ACHN (cell line): ENCODE measurements at places on chromosomes 5 and 9.
A peak's percentile ranks its signal among the peaks of the same experiment; 100 is the strongest.

- no peak for DNase-seq
Measured at GRCh38 chr5:176979669-176980068, 26.9 kb downstream of the UIMC1 start.

GRCh38 chr5:104793755-104794080 lies 1231.1 kb upstream of the NUDT12 start:
- DNase-seq = no peak

- DNase-seq = no peak
Measured at GRCh38 chr9:98763986-98764745, 32.2 kb downstream of the ANKS6 start.

- no peak for DNase-seq
Measured at GRCh38 chr9:97186493-97186892, 121.0 kb upstream of the CCDC180 start.

GRCh38 chr9:86281593-86282076 lies 703 bp downstream of the ISCA1 start:
- DNase-seq = peak; percentile 19

GRCh38 chr9:84858364-84858763 lies 188.8 kb downstream of the NTRK2 start:
- no peak for DNase-seq

- DNase-seq = no peak
Measured at GRCh38 chr5:38739011-38739704, 106.7 kb upstream of the OSMR start.

DNA sequence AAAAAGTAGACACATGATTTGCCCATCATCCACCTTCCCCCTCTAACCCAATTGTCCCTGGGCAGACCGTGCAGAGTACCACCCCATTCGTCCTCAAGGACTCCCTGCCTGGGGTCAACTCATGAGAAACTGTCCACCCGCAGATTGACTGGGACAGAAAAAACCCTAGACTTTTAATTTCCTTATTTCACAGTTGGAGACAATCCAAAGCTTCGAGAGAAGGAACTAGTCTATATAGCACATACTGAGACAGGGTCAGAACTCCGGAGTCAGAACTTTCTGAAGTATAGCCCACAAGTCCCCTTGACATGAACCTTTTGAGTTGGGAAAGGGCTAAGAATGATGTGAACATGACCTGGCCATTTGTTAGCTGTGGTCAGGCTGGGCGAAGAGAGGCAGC lies 7.5 kb upstream of the GPX3 start:
- no peak for DNase-seq

DNA sequence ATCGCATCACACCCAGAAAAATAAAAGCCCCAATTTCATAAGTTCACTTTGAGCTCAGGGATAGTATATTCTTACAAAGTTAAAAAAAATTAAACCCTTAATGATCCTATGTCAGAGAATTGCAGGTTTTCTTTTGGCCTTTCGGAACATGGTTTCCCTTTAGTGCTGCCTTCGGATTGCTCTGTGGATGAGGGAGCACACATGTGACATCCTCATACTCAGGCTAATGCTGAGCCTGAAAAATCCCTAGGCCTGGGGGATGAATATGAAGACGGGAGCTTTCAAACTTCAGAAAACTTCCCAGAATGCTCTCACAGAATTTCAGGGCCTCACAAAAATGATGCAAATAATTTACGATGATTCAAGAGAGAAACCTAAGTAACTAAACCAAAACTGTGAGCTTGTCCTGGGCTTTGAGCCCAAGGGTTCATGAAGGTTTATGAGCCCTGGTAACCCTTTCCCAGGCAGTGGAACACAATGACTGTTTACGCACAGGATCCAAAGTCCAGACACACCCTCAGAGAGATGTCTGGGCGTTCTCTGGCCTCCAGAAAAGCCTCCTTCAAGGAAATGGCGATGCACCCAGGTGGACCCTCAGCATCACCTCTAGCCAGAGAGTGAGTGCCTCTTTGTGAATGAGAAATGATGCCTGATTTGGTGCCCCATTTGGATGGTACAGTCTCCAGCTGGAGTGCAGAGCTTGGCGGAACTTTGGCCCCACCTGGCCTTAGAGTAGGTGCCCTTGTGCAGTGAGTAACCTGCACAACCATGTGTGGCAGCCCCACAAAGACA lies 145.4 kb downstream of the ENTREP1 start:
- no peak for DNase-seq

- DNase-seq = no peak
Measured at GRCh38 chr5:125200866-125201373, 454.5 kb upstream of the ZNF608 start.

DNA sequence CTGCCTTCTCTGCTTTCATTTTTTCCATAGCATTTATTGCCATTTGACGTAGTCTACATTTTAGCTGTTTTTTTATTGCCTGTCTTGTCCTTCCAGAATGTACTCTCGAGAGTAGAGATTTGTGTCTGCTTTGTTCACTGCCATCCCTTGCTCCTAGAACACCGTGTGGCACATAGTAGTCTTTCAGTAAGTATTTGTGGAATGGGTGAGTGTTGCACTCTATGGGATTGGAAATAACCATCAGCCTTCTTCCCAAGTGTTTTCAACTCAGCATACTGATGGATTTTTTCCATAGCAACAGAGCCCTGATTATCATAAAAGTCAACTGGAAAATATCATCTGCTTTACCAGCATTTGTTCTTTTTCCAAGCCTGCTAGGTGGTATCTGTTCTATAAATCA lies 462.6 kb downstream of the ENC1 start:
- DNase-seq = no peak

DNA sequence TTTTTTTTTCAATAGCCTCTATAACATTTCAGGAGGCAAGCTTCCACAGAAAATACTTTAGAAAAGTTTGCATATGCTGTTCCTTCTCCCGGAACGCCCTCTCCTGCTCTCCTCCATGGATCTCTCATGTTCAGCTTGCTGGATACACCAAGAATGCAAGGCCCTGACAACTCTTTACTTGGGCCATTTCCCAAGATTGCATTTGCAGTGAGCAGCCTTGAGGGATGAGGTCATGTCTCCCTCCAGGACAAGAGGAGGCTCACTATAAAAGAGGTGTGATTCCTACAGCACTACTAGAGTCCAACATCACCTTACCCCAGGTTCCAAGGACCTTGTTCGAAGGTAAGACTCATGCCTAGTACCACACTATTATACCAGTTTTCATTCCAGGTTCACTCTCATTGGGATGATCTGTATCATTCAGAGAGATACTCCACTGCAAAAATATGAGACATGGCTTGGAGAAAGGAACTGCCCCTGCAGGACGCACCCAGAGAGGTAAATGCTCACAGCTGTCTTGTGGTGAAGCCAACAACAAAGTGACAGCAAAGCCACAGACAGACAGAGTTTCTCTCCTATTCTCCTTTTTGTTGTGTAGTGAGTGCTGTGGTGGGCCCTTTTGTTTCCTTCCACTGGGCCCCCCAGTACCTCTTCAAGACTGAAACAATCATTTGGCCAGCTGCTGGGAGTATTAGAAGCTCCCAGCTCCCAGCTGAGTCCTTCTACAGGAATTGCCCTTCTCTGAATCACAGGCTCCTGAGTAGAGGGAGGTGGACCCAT lies 151.7 kb upstream of the ZNF366 start:
- DNase-seq = no peak

GRCh38 chr9:18611971-18612370 lies 138.0 kb downstream of the ADAMTSL1 start:
- DNase-seq = no peak

DNA sequence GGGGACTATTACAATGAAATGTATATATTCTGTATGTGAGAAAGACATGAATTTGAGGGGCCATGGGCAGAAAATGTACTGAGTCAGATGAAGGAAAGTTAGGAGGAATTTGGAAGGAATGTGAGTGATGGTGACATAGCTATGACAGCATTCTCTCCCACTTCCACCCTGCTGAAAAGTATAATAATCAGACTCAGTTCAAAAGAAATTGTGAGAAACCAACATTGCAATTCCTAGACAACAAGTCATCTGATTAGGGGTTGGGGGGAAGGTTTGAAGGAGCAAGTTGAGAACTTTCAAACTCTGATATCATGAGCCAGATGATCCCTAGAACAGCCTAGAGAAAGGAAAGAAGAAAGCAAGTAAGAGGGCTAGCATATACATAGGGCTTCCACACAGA lies 370.6 kb downstream of the DMRTA1 start:
- DNase-seq = no peak

DNA sequence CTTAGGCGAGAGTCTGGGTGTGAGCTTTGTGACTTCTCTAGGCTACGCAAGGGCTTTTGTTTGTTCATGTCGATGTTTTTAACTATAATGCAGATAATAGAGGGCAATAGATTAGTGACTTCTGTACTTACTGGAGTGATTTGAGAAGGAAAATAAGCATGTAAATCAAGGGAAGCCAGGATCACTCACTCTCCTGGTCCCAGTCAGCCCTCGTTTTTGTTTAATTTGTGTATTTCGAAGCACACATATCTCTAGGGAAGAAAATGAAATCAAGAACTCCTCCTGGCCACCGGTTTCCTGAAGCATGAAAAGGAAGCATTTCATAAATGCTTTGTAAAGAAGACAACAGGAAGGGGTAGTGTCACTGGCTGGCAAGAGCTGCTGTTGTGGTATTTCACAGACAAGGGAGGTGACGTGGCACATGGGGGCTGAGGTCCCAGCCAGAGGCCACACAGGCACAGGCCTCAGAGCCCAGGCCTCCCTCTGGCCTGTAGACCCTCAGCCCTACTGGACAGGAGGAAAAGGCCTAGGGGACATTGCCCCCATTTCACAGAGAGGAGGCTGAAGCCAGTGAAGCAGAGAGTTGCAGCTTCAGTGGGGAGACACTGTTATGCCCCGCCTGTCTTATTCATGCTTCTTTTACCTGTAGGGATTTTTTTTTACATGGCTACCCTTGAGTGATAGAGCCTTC lies 34.1 kb downstream of the IRF1 start:
- no peak for DNase-seq

DNA sequence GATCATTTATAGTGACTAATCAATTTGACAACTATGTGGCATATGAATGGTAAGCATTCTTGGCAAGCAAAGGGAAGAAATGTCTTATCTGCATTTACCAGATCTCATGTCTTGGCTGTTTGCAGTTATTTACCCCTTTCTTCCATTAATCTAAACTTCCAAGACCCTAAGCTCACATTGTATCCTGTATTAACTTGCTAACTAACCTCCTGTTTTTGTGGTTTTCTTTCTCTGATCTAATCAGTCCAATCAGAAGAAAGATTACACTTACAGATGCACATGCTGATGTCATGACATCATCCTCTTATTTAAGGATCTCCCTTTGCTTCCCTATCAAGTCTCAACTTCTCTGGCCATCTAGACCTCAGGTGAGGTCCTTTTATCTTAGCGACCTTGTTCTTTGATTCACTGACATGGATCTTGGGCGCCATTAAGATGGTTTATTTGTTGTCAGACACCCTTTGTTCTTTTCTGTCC lies 95.5 kb downstream of the F2RL2 start:
- no peak for DNase-seq

GRCh38 chr9:18438300-18438925 lies 35.5 kb upstream of the ADAMTSL1 start:
- DNase-seq = no peak

DNA sequence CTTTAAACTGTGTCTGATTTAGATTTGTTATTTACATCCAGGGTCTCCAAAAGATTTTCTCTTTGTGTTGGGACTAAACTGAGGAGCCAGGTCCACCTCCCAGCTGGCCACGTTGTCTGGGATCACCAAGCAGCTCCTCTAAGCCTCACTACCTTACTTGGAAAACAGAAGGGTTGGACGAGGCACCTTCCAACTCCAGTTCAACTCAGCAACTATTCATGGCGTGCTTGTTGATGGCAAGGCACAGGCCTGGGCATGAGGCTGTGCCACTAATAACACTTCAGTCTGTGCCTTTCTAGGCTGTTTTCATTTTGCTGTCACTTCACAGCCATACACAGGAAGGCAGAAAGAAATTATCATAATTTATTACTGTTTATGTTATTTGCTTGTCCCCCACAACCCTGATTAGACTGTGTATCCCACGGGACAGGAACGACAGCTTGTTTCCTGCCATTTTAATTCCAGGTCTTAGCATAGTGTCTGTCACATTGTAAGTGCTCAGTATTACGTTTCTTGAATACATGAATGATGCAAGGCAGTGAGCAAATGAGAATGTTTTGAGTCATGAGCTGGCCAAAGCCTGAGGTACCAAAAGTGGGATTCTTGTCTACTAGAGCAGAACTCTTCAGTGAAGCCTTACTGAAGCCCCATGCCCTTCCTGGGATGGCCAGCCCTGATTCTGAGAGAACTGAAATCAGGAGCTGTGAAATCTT lies 125.8 kb downstream of the GALNT10 start:
- DNase-seq = peak; percentile 43

DNA sequence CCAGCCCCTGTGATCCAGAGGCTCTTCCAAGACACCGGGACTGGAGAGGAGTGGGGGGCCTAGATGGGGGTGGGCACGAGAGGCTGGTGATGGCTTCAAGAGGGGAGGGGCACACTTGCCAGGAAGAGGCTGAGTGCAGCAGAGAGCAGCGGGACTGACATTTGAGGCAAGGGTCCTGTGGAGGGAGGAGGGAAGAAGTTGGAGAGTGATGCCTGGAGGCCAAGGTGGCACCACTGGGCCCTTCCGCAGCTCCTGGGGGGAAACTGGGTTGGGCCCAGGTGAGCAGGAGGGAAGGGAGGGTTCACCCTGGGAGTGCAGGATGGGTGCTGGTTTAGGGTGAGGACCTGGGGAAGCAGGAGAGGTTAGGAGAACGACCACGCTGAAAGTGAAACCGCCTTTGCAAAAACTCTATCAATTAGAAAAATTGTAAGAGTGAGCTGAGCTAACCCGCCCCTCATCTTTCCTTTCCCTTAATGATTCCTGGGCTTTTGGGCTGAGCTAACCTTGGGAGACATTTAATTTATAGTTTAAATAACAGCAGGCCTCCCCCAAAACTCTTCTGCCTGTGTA lies 26.2 kb downstream of the ABO start:
- no peak for DNase-seq

DNA sequence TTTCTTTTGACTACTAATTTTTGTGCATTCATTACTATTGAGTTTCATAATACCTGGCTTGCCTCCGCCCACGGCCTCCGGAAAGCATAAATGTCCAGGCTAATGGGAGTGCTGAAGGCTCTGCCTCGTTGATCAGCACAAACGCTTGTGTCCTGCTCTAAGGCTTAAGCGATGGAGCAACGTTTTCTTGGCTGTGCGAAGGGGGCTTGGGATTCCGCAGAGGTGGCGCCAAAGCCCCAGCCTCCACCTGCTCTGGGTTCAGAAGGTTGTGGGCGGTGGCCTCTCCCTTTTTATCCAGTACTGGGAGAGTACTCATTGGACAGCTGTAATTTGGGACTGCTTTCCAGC lies 19.7 kb downstream of the ANXA2R start:
- peak; percentile 56 for DNase-seq

- DNase-seq = peak; percentile 24
Measured at GRCh38 chr5:132459031-132459982, 31.3 kb downstream of the IRF1 start.
